Lung microvascular endothelial cell (primary cell): ENCODE measurements at places on chromosomes 1 and 21. TPM values are rescaled to one million over a fixed set of nuclear protein-coding genes. Genes with fewer than 3 reads are reported as not detected.

DNA sequence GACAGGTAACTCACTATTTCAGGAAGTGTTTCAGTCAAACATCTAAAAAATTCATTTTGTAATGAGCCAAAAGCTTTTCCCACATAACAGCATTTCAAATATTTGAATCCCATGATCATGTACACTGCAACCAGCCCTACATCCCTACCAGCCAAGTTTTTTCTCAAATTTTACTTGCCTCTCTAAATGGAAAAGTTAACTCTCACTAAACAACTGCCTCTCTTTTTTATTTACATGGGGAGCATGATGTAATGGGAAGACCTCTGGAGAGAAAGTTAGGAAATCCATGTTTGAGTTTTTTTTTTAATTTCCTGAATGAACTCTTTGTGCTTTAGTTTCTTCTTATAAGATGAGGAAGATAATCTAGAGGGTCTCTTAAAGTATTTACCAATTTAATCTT, 70.5 kb downstream of the TTLL7 start:
- no peak for DNase-seq

GRCh38 chr1:150154143-150154542, 4.4 kb downstream of the PLEKHO1 start:
- DNase-seq = peak; percentile 21

GRCh38 chr1:10628685-10629084, 153.9 kb downstream of the PEX14 start:
- DNase-seq = peak; percentile 84

- peak; percentile 14 for DNase-seq
Measured at GRCh38 chr1:164801791-164802502, 243.0 kb downstream of the PBX1 start.

The CLEC20A gene
- total RNA-seq = not detected in 2 replicates

DNA sequence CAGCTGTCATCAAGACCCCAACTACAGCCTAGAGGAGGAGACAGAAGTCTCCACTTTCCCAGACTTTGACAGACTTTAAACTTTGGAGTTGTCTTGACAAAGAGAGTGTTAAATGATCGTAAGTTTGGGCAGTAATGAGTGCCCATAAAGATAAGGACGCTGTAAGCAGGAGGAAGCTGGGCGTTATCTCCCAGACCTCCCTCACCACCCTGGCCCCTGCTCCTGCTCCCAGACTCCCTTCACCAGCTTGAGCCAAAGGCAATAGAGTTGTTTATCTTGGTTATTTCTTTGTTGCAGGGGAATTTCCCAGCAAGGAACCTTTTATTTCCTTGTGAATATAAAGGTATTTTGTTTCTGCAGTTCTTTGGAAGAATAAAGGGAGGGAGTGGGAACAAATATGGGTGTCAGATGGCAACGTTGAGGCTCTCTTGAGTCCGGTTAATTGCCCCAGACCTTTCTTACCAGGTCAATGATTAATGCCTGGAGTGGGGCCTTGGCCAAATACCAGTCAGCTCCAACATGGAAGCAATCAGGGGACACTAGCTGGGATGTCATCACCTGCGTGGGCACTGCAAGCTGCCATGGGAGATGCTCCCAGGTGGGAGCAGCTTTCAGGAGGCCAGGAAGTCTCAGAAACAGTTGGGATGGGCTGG, 4.4 kb downstream of the PIGR start:
- no peak for DNase-seq

DNA sequence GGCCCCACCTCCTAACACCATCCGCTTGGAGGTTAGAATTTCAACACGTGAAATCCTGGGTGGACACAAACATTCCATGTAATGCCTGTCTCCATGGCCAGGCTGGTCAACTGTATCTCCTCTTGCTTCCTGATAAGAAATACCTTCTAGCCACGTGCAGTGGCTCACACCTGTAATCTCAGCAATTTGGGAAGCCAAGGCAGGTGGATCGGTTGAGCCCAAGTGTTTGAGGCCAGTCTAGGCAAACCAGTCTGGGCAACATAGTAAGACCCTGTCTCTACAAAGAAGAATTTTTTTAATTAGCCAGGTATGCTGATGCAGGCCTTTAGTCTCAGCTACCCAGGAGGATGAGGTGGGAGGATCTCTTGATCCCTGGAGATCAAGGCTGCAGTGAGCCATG, 58.3 kb upstream of the GALNT2 start:
- DNase-seq = no peak

The DPT gene
- not detected in 2 replicates for total RNA-seq

- no peak for DNase-seq
Measured at GRCh38 chr1:172582889-172583288, 49.9 kb downstream of the SUCO start.

GRCh38 chr1:7379441-7379971, 391.6 kb upstream of the VAMP3 start:
- DNase-seq = peak; percentile 83

DNA sequence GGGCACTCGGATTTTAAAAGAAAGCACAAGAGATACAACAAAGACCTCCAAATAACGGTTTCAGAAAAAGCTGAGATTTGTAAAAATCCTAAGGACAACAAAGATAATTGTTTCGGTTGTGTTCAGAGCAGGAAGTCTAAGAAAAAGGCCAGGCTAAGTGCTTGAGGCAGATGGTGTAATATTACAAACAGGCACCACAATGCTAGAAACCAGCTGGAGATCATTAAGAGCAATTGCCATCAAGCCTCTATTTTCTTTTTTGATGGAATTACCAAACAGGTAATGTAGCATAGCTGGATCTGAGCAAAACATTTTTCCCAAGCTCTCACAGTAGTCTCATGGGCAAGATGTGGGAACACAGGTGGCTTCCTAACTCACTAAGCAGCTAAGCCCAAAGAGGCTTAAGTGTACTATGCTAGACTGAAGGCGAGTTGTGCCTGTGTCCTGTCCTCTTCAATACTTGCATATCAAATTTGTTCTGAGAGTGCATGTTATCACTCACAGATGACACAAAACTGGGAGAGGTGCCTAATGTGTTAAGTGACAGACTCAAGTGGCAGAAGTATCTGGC, 161.6 kb downstream of the GLUL start:
- DNase-seq = no peak

The CTBS gene
- 3.1 and 4.6 TPM in 2 replicates for total RNA-seq

The MCOLN2 gene
- total RNA-seq = not detected in 2 replicates

The AVPR1B gene
- not detected in 2 replicates for total RNA-seq

The IVL gene
- total RNA-seq = not detected in 2 replicates

The HHAT gene
- 0.65 and 1.2 TPM in 2 replicates for total RNA-seq

- DNase-seq = no peak
Measured at GRCh38 chr1:24297187-24297851, 21.8 kb upstream of the GRHL3 start.

GRCh38 chr1:232398823-232399222, 231.1 kb downstream of the SIPA1L2 start:
- DNase-seq = no peak

The BTBD8 gene
- total RNA-seq = 1.3 and 2.4 TPM in 2 replicates

- peak; percentile 69 for DNase-seq
Measured at GRCh38 chr1:205484985-205485967, 19.2 kb upstream of the CDK18 start.

The NUDC gene
- total RNA-seq = 17.4 and 18.5 TPM in 2 replicates

The NTMT2 gene
- total RNA-seq = not detected in 2 replicates

DNA sequence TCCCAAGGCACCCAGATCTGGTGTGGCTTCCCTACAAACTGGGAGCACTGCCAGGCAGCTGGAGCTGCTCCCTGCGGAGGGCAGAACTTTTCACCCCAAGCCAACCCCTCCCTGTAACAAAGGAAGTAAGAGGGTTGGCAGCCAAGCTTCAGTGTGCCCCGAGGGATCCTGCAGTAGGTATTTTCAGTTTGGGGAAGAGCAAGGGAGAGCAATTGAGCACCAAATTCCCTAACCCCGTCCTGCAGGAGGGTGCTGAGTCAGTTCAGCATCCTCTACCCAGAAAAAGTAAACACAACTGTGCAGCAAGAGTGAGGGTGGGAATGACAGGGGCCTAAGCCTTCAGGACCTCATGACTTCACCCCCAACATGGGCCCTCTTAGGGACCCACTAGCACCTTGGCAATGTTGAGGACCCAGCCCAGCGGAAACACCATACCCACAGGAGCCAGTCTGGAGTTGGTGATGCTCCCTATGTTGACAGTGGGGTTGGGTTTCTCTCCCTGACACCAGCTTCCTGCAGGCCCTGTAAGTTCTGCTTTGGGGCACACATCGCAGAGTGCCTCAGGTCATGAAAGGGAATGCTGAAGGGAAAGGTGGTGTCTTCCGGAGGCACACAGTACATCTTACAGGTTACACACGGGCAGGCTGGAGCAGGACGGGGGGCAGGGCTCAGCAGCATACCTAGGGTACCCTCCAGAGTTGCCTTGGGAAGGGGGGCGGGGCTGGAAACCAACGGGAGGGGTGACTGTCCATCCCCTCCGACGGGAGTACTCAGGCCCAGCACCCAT, 14.8 kb downstream of the SH3BP5L start:
- DNase-seq = peak; percentile 17

- no peak for DNase-seq
Measured at GRCh38 chr1:25024615-25025350, 94.7 kb upstream of the RUNX3 start.

The TTC22 gene
- total RNA-seq = under 0.01 TPM in 1 of 2 replicates, not detected in the other

The FAM151A gene
- total RNA-seq = not detected in 2 replicates

GRCh38 chr21:31752967-31753366, 21.0 kb upstream of the SCAF4 start:
- DNase-seq = no peak

- no peak for DNase-seq
Measured at GRCh38 chr1:230087717-230088105, 20.7 kb downstream of the GALNT2 start.

The LCE1F gene
- not detected in 2 replicates for total RNA-seq

GRCh38 chr1:172883844-172884243, 166.9 kb downstream of the TNFSF18 start:
- no peak for DNase-seq

DNA sequence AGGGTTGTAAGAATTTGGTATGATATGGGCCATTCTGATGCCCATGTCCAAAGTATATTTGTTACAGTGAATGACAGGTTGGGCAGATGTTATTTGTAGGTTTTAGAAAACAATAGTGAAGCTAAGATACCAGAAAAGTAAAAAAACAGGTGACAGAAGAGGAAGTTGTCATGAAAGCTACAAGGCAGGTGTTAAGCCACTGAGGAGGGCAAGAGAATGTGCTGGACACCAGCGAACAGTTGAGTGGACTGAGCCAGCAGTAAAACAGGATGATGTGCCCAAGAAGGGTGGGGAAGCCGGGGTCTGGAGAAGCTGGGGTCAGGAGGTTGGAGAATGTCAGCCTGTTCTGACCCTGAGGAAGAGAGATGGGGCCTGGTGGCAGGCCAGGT, 83.3 kb downstream of the DTL start:
- DNase-seq = no peak

DNA sequence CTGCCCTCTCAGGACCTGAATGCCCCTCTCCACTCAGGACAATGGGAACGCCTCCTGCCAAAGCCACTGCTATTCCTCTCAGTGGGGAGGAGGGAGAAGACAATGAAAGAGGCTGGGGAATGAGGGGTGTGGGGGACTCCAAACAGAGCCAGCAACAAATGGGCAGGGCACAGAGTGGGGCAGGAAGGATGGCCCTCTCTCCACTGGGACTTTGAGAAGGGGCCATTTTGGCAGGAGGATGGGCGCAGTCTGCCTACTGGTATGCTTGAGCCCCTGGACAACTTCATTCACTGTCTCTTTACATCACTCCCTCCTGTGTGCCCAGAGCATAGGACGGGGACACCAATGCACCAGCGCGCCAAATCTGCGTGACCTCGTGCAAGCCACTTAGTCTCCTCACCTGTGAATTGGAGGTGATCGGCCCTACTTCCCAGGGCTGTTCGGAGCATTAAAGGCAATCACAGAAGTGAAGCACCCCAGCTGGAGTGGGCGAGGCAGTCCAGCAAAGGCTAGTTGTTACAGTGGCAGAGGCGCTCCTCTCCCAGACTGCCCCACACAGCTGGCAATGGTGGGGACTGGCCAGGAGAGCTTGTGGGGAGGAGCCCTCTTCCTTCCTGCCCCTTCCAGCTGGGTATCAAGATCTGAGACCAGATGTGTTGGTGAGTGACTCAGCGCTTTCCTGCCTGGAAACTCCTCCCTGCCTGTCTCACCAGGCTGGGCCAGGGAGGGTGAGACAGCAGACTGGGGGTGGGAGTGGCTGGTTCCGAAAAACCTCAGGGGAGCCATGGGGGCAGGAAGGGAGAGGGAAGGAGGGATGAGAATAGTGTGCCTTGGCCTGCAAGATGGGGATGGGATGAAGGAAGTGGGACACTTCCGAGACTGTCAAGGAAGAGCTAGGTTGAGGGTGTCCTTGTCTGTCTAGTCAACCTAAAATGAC, 22.4 kb upstream of the SYNC start:
- DNase-seq = peak; percentile 48

The LIN28A gene
- not detected in 2 replicates for total RNA-seq

The RNU1-4 gene
- under 0.01 and 5,258 TPM in 2 replicates for total RNA-seq

The CFHR2 gene
- total RNA-seq = not detected in 2 replicates

The NBPF8 gene
- 2.6 and 3.2 TPM in 2 replicates for total RNA-seq

The LCE5A gene
- total RNA-seq = not detected in 2 replicates

DNA sequence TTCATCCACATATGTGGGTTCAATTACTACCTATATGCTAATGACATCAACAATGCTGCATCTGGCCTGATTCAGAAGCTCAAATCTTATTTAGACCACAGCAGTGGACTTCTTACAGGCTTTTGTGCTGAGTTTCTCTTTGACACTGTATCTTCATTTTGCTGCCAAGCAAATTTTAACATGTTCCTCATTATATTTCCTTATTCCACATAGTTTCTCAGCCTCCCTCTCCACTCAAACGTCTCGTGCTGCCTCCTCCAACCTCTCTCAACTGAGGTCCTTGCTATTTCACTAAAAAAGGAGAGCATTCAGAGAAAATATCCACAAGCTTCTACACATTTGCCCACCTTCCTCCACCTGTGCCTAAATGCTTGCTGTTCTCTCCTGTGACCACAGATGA, 6.5 kb downstream of the TDRKH start:
- DNase-seq = no peak

- DNase-seq = peak; percentile 87
Measured at GRCh38 chr1:89987159-89987819, 7.6 kb upstream of the ZNF326 start.

- no peak for DNase-seq
Measured at GRCh38 chr1:11753555-11754208, 8.3 kb upstream of the C1orf167 start.

DNA sequence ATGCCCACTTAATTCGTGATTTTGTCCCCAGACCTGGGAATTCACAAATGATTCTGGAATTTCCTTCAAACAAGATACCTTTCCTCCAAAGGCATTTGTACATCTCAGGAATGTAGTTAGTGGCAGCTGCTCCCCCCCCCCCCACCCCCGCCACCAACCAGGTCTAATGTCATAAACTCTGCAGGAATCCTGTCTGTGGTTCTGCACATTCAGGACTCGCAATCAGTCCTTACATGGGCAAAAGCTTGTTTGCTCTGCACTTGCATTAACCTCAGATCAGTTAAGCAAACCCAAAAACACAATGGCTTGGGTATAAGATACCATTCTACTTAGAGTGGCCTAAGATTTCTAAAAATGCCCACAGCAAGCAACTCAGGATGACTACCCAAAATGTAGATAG, 143.8 kb downstream of the TGFB2 start:
- DNase-seq = no peak

- no peak for DNase-seq
Measured at GRCh38 chr1:54471588-54471987, 65.4 kb upstream of the SSBP3 start.

The GLIS1 gene
- total RNA-seq = not detected in 2 replicates
